ENCODE measurements at places on chromosomes 13 and 19. TPM values are rescaled to one million over a fixed set of nuclear protein-coding genes. Genes with fewer than 3 reads are reported as not detected.
A peak's percentile ranks its signal among the peaks of the same experiment; 100 is the strongest.

DNA sequence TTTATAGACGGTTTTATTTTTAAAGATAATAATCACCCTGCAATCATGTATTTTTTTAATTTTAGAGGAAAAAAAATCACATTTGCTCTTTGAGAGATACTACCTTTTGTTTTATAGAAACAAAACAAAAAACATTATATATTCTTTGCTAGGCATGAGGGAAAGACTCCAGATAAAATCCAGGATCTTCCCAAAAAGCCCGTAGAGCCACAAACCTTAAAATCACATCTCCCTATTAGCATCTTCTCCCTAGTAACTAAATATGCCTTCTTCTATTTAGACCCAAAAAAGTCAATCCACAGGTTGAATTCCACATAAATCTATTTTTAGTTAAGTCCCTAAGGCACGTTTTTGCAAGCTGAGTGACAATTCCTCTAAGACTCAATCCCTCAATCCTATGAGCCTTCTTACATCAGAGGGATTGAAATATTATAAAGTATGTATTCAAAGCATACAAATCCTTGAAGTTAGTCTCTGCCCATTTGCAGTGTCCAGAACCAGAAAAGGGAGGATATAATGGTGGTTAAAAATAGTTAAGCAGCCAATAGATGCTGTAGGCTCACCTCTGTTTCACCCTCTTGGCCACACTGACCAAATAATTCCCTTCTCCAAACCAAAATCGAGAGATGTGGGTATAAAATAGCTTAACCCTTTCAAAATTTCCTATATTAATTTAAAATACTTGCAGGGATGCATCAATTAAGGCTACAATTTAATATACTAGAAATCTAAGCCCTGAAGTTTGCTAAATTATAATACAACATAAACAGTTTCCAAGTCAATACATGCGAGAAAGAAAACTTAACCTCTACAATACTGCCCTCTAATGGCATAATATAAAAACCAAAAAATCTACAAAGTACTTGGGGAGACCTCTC lies 64.0 kb downstream of the SERP2 start:
- peak; percentile 78 for DNase-seq

GRCh38 chr19:10219678-10220077 lies 11.5 kb downstream of the S1PR2 start:
- DNase-seq, result no peak

DNA sequence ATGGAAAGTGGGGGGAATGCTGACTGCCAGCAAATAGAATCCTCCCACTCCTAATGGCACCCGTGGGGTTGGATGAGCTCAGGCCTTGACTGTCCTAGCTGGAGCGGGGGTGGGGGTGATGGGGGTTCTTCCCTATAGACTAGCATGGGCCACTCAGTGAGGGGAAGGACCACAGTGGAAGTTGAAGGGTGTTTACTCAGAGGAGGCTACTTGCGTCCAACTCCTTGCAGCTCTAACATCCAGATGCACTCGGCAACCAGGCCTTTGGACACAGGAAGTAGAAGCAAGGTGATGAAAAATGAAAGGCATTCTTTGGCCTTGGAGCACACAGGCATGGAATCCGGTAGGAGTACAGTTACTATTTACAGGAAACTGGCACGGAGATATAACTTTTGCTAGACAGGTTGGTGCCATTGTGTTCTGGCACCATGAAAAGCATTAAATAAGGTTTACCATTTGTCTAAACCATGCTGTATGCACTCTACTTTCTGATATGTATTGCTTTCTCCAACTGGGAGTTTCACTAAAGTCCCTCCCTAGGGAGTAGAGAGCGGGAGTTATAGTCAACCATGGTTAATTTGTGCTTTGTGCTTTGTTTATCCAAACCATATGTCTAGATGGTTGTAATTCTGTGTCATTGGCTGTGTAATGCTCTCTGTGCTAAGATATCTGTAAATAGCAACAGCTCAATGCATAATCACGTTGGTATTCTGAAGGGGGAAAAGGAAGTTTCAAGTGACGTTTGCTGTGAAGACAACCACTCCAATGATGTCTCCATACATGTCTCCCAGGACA lies 125.3 kb downstream of the TSHZ3 start:
- DNase-seq, result peak; percentile 96

GRCh38 chr19:2387367-2388288 lies 27.6 kb downstream of the TMPRSS9 start:
- DNase-seq, result no peak

DNA sequence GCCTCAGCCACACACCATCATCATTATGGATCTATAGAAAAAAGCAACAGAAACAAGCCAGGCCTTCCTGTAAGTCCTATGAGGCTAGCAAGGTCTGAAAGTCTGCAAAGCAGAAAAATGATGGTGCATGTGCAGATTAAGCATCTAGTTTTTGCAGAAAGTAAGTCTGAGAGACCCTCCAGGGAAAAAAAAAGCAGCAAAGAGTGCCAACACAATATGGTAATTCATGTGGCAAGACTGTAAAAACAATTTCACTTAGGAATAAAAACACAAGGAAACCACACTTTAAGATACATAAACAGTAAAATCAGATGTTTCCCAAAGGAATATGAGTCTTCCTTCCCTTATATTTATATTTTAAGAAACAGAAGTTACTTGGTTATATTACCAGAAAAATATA lies 112.3 kb upstream of the FBXL3 start:
- DNase-seq, result peak; percentile 66

DNA sequence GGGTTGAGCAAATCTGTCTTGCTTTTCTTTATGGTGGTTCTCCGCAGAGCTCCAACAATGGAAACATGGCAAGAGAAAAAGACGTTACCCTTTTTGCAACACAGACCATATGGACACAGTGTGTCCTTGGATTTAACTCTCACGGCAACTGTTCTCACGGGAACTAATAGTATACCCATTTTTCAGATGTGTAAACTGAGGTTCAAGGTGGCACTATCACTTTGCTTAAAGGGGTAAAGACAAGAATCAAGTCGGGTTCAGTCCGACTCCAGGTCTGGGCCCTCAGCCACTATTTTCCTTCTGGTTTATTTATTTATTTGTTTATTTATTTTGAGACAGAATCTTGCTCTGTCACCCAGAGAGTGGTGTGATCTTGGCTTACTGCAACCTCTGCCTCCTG lies 176.0 kb downstream of the CACNA1A start:
- no peak for DNase-seq

- DNase-seq, result no peak
These were observed 5.9 kb downstream of the CLPTM1 start for GRCh38 chr19:44960906-44961728.

- peak; percentile 83 for DNase-seq
These were observed 32.2 kb downstream of the GP6 start for GRCh38 chr19:55005684-55006488.

- peak; percentile 69 for DNase-seq
These were observed 11.7 kb downstream of the RFX2 start for GRCh38 chr19:6098574-6098973.

DNA sequence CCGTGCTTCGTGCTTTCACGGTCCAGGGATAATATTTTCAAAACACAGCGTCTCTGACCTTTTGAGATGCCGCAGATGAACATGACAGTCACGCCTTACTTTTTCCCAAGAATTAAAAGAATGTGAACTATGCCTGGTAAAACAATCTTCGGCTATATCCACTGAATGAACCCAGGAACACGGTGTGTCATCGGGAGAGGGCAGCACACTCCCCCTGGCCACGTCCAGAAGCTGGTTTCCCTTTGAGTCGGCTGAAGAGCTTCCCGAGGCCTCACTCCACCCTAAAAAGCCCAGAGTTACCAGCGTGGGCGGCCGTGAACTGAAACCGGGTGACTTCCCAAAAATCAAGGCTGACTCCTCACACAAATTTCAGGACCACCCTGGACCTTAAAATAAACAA lies 22.9 kb upstream of the SHISA2 start:
- no peak for DNase-seq

- DNase-seq, result no peak
These were observed 16.2 kb downstream of the MCF2L start for GRCh38 chr13:112984954-112985802.

DNA sequence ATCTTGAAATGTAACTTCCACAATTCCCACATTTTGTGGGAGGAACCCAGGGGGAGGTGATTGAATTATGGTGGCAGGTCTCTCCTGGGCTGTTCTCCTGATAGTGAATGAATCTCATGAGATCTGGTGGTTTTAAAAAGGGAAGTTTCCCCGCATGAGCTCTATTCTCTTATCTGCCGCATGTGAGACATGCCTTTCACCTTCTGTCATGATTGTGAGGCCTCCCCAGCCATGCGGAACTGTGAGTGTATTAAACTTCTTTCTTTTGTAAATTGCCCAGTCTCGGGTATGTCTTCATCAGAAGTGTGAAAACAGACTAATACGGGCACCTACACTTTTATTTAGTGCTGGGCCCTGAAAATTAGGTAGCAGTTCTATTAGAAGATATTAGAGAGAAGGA lies 45.8 kb downstream of the TNFSF13B start:
- no peak for DNase-seq

- peak; percentile 49 for DNase-seq
These were observed 33.0 kb downstream of the UGGT2 start for GRCh38 chr13:96020155-96020575.

DNA sequence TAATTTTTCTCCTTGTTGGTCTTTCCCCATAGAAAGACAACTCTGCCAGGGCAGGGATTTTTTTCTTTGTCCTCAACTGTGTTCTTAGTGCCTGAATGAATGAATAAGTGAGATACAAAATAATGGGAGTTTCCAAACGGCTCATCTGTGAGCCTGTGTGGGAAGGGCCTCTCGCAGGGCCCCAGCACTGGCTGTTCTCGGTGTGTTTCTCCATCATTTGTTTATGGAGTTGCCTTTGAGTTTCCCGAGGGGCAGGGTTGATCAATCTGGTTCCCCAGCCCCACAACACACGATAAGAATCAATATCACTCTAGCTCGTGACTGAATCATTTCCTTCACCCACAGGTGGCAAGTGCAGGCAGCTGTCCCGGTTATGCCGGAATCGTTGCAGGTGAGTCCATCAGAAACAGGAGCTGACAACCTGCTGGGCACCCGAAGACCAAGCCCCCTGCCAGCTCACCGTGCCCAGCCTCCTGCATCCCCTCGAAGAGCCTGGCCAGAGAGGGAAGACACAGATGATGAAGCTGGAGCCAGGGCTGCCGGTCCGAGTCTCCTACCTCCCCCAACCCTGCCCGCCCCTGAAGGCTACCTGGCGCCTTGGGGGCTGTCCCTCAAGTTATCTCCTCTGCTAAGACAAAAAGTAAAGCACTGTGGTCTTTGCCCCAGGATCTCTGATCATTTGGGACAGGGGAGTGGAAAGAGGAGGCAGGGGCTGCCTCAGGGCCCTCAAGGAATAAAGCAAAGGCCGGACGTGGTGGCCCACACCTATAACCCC lies 14.9 kb downstream of the FXYD5 start:
- DNase-seq, result no peak

- peak; percentile 79 for DNase-seq
These were observed 757 bp downstream of the EGLN2 start for GRCh38 chr19:40799558-40800338.

- no peak for DNase-seq
These were observed 27.4 kb downstream of the FCGBP start for GRCh38 chr19:39906820-39907611.

DNA sequence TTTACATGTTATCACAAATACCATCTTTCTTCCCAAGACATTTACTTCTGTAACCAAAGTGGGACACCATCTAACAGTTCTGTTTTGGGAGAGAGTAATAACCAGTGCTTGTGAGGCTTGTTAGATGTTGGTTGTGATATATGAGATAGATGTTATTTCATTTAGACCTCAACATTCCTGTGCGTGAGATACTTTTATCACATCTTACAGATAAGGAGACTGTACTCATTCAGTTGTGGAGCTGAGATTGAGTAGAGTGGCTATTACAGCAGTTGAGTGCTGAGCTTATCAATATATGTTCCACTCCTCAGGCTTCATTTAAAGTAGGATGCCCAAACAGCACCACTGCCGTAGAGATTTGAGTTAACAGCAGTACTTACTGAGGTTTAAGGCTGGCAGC lies 43.1 kb downstream of the USPL1 start:
- no peak for DNase-seq

DNA sequence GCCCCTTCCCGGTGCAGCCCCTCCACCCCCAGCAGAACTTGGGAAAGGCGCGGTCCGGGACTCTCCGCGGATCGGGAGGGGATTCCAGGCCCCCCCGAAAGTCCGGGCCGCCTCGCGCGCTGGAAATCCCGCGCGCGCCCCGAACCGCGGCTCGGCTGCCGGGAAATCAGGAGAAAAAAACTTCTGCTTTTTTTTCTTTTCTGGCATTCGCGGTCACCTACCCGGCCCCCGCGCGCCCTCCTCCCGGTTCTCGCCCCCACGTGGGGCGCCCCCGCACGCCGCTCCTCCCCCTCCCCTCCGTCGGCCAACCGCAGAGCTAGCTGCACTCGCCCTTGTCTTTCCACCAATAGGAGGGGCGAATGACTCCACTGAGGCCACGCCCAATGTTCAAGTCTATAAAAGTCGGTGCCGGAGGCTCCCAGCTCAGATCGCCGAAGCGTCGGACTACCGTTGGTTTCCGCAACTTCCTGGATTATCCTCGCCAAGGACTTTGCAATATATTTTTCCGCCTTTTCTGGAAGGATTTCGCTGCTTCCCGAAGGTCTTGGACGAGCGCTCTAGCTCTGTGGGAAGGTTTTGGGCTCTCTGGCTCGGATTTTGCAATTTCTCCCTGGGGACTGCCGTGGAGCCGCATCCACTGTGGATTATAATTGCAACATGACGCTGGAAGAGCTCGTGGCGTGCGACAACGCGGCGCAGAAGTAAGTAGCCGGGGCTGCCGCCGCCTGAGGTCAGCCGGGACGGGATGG lies at the start of gene GADD45B:
Gene GADD45B, plus strand, starts transcription at position 426 of the 749 bp plus-strand sequence. Its CDS starts 232 bp downstream, at position 658.
- DNase-seq, result peak; percentile 99

GRCh38 chr19:33393286-33394005 lies 19.9 kb downstream of the CEBPG start:
- no peak for DNase-seq

GRCh38 chr19:49951806-49952478 lies 9.0 kb downstream of the SIGLEC11 start:
- DNase-seq, result no peak

DNA sequence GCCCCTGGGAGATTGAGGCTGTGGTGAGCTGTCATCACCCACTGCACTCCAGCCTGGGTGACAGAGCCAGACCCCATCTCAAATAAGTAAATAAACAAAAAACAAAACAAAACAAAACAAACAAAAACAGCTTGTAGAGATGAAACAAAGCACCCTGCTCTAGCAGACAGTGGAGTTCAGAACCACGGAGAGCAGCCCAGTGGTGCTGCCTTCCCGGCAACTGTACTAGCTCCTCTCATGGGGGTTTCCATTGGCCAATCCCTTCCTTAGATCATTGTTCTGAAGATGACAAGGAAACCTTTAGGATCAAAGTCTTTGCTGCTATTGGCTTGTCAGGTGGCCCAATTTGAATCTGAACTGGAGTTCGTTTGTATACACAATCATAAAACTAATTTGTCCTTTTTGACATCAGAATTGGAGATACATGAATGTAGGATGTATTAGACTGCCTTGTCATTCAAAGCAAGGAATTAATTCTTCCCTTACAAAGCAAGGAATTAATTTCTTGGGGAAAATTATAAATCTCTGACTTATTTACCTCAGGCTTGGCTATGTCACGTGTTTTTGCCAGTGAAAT lies 19.7 kb upstream of the SYCN start:
- peak; percentile 36 for DNase-seq

- DNase-seq, result no peak
These were observed 140.9 kb upstream of the UBL3 start for GRCh38 chr13:29991343-29991742.

ZNF155 gene
- total RNA-seq, result 9.3 TPM

SLC10A2 gene
- total RNA-seq, result not detected

IGFL2 gene
- total RNA-seq, result 0.09 TPM

FSD1 gene
- 0.71 TPM for total RNA-seq

MISP gene
- 0.09 TPM for total RNA-seq

CD79A gene
- 0.49 TPM for total RNA-seq

KLK1 gene
- not detected for total RNA-seq

TMEM190 gene
- total RNA-seq, result not detected

KCNRG gene
- 2.1 TPM for total RNA-seq

ZNF540 gene
- total RNA-seq, result 2.1 TPM

TNFSF13B gene
- total RNA-seq, result 1.7 TPM
